ENCODE measurements at places on chromosomes 1 and 21.

GRCh38 chr1:29186252-29186651 lies 4.6 kb upstream of the SRSF4 start:
- no peak for DNase-seq

DNA sequence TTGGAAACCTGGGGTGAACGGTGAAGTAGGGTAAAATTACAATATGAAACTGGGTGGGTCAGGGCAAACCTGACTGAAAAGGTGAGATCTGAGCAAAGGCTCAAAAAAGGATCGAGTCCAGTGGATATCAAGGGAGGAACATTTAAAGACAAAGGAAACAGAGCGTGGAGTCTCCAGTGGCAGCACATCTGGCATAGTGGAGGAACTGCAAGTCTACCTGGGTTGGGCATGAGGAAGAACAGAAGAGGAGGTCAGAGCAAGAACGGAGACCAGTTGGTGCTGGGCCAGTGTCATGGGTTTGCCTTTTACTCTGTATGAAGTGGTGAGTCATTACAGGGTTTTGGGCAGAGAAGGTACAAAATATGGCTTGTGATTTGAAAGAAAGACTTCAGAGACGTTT lies 163.7 kb downstream of the NTPCR start:
- DNase-seq = no peak

DNA sequence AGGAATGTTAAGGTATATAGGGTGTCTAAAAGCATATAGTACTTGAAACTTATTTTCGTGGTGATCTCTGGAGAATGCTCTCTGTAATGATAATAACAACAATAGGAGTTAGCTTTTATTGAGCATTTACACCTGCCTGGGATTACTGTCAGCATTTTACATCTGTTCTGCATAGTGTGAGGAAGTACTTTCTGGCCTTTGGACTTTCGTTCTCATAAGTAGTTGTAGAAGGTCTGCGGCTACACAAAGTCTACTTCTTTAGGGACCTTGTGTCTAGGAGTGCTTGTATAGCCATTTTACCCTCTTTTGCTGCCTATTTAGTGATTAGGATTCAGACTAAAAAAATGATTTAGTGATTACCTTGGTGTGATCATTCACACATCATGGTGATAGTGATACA lies 103.6 kb upstream of the GPR52 start:
- no peak for DNase-seq

GRCh38 chr1:41875487-41875886 lies 43.2 kb downstream of the HIVEP3 start:
- no peak for DNase-seq

DNA sequence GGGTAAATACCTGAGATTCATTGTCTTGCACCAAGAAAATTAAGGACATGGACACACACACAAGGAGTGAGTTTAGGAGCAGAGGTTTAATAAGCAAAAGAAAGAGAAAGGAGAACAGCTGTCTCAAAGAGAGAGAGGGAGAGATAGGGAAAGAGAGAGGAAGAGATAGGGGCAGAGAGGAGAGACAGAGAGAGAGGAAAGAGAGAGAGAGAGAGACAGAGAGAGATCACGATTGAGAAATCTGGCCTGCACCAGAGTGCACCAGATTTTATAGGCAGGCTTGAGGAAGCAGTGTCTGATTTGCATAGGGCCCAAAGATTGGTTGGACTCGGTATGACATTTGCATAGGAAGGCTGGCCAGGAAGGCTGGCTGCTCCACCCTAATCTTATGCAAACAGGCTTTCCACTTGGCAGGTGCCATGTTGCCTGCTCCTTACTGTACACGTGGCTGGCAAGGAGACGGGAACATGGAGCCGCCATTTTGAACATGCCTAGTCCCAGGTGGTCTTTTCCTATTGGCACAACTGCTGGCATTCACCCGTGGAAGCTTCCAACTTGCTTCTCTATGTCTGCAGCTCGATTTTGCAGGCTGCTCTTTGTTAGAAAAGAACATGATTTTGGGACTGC lies 419.9 kb downstream of the ZP4 start:
- no peak for DNase-seq

DNA sequence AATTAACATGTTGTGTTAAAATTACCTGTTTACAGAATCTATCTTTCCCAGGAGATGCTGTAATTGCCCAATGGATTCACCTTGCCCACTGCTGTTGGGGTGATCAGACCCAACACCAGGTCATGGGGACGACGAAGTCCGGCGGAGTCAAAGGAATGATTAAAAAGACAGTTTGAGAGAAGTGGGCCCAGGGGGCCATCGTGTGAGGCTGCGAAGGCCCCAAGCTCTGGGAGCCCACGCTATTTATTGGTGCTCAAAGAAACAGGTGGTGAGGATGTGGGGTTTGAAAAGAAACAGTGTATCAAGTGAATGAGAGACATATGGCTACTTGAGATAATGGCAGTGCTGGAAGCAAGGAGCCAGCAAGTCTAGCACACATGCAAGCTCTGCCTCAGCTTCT lies 16.3 kb upstream of the L1TD1 start:
- DNase-seq = no peak

DNA sequence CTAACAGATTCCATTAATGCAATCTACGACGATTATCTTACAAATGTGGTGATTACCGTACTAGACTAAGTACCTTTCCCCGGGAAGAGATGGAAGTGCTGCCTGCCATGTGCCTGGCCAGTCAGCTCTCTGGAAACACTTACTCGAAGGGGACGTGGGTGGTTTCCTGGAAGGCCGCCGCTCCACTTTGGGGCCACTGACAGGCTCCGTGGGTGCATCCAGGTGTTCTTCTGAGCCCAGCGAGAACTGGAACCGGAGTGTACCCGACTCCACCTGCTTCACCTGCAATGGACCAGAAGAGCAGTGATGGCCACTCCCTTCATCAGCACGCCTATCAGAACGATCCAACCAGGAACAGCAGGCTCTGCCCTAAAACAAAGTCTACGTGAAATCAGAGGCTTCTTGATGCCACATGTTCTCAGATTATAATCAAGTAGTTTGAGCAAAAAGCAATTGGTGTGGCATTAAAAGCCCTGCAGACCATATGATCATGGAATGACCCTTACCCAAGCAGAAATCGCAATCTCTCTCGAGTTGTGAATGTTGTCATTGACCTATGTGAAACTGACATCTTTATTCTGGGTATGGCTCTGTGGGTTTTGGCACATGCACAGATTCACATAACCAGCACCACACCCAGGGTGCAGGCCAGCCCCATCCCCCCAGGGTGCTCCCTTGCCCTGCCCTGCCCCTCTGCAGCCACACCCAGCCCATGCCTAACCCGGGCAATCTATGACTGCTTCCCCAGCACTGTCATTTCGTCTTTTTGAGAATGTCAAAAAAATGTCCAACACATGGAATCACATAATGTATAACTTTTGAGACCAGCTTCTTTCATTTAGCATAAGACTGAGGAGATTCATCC lies 64.5 kb downstream of the NPHP4 start:
- no peak for DNase-seq

GRCh38 chr1:163248064-163248463 lies 45.3 kb upstream of the RGS5 start:
- no peak for DNase-seq

GRCh38 chr21:14241297-14241696 lies 25.3 kb downstream of the RBM11 start:
- DNase-seq = no peak

DNA sequence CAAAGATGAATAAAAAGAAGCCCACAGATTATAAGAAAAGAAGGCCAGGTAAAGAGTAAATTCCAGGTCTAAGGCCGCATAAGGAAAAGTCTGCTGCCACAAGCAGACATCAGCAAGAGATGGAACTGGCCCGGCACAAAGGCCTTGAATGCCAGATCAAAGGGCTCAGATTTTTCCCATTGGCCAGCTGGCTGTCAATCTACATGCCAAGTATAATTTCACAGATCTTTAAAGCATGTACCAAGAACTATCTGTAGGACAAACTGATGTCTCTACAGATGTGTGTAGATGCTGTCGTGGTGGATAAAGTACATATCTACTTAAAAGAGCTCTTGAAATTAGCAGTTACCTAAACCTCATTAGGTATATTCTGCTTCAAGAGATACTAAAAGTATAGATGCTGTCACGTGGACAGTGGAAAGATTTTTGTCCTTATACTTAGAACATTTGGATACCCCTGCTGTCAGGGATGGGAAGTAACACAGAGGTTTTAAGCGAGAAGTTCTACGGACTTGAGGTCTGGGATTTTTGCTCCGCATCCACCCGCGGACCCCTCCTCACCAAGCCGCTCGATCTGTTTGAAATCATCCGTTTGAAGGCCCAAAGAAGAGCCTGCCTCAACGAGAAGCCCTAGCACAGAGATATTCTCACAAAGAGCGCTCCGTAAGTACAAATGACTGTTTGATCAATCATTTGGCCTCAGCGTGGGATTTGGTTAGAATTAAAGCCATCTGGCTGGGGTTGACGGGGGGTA lies 10.1 kb downstream of the GLIS1 start:
- no peak for DNase-seq

DNA sequence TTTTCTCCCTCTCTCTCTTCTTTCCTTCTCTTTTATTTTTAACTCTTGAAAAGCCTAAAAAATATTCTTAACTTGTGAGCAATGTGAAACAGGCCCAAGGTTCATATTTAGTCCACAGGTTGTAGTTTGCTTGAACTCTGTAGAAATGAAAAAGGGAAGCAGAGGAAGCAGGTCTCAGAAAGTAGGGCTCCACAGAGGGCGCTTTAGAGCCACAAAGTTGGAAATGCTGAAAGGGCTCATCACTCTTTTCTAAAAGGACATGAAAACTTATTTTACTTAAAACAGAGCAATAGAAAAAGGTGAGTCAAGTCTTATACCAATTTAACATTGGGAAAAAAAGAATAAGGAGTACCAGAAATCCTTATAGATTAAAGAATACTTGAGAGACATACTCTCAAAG lies 247.0 kb downstream of the USP25 start:
- DNase-seq = no peak

DNA sequence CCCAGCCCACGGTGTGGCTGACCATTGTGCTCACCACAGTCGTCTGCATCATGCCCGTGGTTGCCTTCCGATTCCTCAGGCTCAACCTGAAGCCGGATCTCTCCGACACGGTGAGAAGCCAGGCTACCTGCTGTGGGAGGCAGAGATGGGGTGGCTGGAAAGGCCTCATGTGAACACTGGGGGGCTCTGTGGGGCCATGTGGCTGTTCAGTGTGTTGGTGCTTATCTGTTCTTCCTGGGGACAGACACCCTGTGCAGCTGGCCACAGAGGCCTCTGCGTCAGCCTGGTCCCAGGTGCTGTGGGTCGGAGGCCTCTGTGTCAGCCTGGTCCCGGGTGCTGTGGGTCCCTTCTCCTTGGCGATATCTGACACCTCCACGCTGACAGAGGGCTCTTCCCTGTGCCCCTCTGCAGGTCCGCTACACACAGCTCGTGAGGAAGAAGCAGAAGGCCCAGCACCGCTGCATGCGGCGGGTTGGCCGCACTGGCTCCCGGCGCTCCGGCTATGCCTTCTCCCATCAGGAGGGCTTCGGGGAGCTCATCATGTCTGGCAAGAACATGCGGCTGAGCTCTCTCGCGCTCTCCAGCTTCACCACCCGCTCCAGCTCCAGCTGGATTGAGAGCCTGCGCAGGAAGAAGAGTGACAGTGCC lies 23.2 kb downstream of the ATP8B2 start:
- DNase-seq = no peak

- no peak for DNase-seq
These were observed 10.3 kb downstream of the SH3GLB1 start for GRCh38 chr1:86714561-86715244.

- no peak for DNase-seq
These were observed 96.6 kb upstream of the KIAA1614 start for GRCh38 chr1:180816132-180816531.

- no peak for DNase-seq
These were observed 9.6 kb downstream of the P3H1 start for GRCh38 chr1:42756956-42757891.

DNA sequence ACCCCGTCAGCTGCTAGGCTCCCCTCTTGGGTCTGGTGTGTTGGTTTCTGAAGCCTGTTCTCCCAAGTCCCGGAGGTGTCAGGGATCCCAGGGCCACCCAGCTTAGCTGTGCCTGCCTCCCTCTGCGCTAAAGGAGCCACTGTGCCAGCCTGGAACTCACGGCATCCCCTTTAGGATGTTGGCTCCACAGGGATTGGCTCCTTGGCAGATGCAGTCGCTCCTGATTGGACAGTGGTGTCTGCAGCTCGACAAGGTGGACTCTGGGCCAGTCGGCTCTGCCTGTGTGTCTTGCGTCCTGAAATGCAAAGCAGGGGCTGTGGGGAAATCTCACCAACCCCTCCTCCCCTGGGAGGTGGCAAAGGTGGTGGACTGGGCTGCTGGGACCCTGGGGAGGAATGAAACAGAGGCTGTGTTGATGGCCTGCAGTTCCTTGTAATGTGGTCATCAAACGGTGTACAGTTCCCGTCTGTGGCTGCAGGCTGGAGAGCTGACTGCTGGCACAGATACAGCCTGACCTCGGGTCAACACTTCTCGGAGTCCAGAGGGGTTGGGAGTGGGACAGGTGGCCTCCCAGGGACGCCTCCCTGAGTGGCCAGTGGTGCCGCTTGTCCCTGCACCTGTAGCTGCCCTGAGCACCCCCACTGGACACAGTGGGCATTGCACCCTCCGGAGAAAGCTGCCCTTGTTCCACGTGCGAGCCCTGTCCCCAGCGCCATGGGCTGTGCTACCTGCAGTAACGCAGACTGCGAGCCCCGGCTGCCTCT lies 11.5 kb upstream of the KCNAB2 start:
- no peak for DNase-seq

DNA sequence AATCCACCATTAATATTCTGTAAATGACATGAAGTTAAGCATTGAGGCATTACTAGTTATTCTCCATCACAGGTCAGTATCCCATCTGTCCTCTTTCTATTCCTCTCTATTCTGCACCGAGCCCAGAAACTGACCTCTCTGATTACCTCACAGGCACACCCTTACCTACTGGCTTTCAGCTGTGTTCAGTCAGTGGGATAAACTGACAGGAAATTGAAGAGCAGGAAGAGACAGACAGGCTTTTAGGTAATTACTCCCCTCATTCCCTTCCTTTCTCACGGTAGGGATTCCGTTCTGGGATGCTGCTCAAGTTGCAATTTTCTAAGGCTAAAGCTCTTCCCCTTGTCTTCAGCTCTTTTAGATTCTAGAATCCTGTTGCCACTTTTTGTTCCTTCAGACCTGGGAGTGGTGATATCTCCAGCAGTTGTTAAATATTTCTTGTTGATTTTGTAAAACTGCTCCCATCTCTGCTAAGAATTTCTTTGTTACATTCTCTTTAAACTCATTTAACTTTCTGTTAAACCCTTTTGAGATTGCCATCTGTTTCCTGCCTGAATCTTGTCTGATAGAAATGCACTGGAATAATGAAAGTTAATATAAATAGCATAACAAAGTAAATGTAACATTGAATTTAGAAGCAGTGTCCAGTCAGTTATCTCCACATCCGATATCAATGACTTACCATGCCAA lies 1063.4 kb downstream of the PLA2G4A start:
- DNase-seq = no peak

GRCh38 chr1:26297791-26298124 lies 8.7 kb downstream of the UBXN11 start:
- no peak for DNase-seq

GRCh38 chr1:208000504-208000903 lies 89.6 kb upstream of the CD34 start:
- DNase-seq = no peak

GRCh38 chr1:6111571-6111970 lies 65.9 kb downstream of the KCNAB2 start:
- no peak for DNase-seq

- DNase-seq = no peak
These were observed 342.1 kb upstream of the C1orf87 start for GRCh38 chr1:60415696-60416095.

GRCh38 chr1:166884040-166884642 lies 8.1 kb upstream of the TADA1 start:
- peak; percentile 5 for DNase-seq

- no peak for DNase-seq
These were observed 47.0 kb upstream of the ATF3 start for GRCh38 chr1:212561501-212561931.
